Activated T-cell treated with anti-CD3 and anti-CD28 coated beads, Interleukin-2, amount 50 U/mL, for 24 hours (primary cell): ENCODE measurements at places on chromosomes 16 and 17.

GRCh38 chr17:79798299-79799173 lies 1.7 kb upstream of the CBX8 start:
- DNase-seq, result no peak

GRCh38 chr17:74742153-74742515 lies 5.1 kb downstream of the RAB37 start:
- peak; percentile 67 for DNase-seq

DNA sequence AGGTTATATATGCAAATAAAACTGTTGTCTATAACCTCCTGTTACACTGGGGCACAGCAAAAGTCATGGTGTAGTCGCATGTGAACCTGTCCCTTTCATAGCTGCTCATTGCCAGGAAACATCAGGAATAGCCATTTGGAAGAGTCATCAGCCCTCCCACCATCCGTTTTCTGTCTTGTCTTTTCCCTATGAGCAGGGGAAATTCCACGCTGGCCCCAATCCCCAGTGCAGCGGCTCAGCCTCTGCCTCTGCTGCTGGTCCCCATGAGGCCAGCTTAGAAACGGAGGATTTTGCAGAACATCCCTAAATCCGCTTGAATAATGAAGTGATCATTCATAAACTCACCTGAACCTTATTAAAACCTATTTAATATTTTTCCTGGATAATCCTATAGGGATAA lies 10.5 kb downstream of the MAPT start:
- DNase-seq, result no peak

GRCh38 chr17:27423651-27424050 lies 32.6 kb upstream of the KSR1 start:
- DNase-seq, result no peak

- no peak for DNase-seq
These were observed 13.8 kb downstream of the NETO2 start for GRCh38 chr16:47129755-47130435.

DNA sequence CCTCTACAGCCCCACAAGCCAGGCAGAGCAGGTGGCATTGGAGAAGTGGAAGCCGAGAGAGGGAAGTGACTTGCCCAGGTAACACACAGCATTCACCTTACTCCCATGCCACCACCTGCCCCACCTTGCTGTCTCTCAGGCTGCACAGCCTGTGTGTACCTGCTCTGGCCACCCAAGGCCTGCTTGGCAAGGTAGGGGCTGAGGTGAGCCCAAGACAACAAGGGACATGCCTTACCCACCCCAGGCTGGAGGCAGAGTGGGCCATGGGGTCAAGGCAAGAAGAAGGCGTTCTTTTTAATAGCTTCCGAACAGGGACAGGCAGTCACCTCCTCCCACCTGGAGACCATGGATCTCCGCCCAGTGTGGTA lies 40.1 kb downstream of the IRX3 start:
- no peak for DNase-seq

GRCh38 chr17:59332749-59333377 lies 1.4 kb downstream of the YPEL2 start:
- DNase-seq, result no peak

DNA sequence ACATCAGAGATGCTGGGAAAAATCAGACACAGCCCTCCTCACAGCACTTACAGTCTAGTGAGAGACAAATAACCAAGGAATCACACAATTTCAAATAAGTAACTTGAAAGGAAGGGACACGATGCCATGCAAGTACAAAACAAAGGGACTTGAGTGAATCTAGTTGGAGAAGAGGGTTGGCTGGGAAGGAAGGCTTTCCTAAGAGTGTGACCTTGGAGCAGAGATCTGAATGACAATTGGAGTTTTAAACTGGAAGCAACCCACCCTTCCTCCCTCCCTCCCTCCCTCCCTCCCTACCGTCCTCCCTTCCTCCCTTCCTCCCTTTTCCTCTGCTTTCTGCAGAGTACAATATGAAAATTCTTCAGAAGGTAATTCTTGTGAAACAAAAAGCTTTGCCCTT lies 31.1 kb downstream of the ADAMTS18 start:
- no peak for DNase-seq

DNA sequence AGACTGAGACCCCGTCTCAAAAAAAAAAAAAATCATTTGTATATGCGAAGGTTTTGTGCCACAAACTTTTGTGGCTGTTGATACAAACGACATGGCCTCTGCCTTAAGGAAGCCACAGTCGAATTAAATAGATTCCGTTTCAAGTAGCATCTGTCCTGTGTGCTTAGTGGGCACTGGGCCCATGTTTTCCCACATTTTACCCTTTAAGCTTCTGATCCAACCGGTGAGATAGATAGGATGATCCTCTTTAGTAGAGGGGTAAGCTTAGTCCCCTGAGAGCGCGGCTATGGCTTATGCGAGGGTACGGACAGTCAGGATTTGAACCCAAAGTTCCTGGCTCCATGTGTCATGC lies 776 bp upstream of the TMEM219 start:
- DNase-seq, result no peak

GRCh38 chr17:82402865-82403264 lies 15.3 kb upstream of the HEXD start:
- DNase-seq, result no peak

DNA sequence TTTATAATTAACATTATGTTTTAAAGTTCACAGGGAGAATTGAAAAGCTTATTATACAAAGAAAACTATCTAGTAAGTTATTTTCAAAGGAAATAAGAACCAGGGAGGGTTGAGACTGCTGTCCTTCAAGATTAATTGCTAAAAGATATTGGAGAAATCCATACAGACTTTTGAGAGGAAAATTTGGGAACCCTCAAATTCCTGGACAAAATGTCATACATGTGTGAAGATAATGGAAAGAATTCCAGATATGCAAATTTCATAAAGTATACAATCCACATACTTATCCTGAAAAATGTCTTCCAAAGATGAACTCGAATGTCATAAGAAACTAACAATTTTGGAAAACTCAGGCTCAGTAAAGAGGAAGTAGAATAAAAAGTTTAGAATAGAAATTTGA lies 213.8 kb downstream of the HS3ST3A1 start:
- no peak for DNase-seq

- no peak for DNase-seq
These were observed 2.5 kb downstream of the GUCY2D start for GRCh38 chr17:8004899-8005298.

DNA sequence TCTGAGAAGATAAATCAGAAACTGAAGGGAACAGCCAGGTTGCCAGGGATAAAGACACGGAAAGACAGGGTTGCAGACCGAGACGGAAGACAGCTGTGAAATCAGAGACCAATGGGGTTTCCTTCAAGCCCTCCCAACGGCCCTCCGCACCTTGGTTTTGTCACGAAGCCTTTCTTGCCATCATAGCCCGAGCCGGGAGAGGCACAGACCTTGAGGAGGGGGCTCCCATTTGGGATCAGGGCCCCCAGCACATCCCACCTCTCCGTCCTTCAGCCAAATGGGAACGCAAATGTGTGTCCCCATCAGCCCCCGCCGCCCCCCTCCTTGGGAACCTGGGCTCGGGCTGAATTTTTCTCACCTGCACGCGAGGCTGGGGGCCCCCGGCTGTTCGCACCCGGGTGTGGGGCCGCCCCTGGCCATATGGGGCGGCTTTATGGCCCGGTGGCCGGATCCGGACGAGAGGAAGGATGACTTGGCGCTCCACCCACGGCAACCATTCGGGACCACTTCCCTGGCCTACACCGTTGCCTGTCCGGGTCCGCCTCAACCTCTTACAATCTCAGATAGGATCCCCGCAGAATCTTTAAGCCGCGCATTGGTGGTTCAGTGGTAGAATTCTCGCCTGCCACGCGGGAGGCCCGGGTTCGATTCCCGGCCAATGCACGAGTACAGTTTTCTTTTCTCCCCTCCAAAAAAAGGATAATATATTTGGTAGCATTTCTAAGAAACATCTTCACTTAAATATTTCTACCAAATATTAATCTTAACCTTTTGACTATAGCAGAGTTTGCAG lies 1.4 kb upstream of the HES7 start:
- DNase-seq, result peak; percentile 97

- no peak for DNase-seq
These were observed 89.1 kb downstream of the SKAP1 start for GRCh38 chr17:48340916-48341315.

GRCh38 chr16:4792951-4793513 lies 2.1 kb upstream of the SMIM22 start:
- no peak for DNase-seq
